ENCODE measurements at places on chromosomes 1 and 21. TPM values are rescaled to one million over a fixed set of nuclear protein-coding genes. Genes with fewer than 3 reads are reported as not detected.

- H3K4me3 ChIP-seq = no peak overlapping the region
- no peak overlapping the region for H3K27ac ChIP-seq
- H3K4me1 ChIP-seq = peaks cover 2% of the 10 kb centered on the region
- DNase-seq = peak; percentile 79
- no peaks in the 10 kb centered on the region for H3K27me3 ChIP-seq
These were observed 9.9 kb upstream of the CDCA8 start for GRCh38 chr1:37682334-37682987.

AZIN2 gene
- 0.03 TPM for polyA plus RNA-seq

SIM2 gene
- not detected for polyA plus RNA-seq

CAPN8 gene
- polyA plus RNA-seq = not detected

DNA sequence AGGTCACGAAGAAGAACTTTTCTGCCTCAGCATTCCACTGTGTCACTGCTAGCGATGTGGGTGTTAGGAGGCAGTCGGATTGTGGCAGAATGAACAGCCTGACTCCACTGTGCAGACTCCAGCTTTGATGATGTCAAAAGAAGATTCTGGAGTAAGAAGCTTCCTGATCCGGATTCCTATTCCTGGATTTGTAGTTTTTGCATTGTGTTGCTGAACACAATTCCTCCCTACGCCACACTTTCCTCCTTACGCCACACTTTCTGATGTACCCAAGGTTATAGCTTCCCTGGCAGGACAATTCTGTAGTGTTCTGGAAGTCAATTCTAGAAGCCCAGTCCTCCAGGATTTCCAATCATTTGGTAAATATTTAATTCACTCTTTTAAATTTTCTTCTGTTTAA lies 665.2 kb upstream of the ADGRL2 start:
- no peak for DNase-seq
- no peaks in the 10 kb centered on the region for H3K4me1 ChIP-seq
- H3K27me3 ChIP-seq = no peaks in the 10 kb centered on the region
- H3K27ac ChIP-seq = no peak overlapping the region
- H3K4me3 ChIP-seq = no peak overlapping the region
- no peaks in the 10 kb centered on the region for H3K36me3 ChIP-seq

GRCh38 chr1:21782349-21782867 lies 541 bp downstream of the USP48 start:
- peak overlapping the region; percentile 92 for H3K4me3 ChIP-seq
- no peaks in the 10 kb centered on the region for H3K27me3 ChIP-seq
- H3K36me3 ChIP-seq = no peaks in the 10 kb centered on the region
- peaks cover 32% of the 10 kb centered on the region for H3K4me1 ChIP-seq
- DNase-seq = peak; percentile 42

DNA sequence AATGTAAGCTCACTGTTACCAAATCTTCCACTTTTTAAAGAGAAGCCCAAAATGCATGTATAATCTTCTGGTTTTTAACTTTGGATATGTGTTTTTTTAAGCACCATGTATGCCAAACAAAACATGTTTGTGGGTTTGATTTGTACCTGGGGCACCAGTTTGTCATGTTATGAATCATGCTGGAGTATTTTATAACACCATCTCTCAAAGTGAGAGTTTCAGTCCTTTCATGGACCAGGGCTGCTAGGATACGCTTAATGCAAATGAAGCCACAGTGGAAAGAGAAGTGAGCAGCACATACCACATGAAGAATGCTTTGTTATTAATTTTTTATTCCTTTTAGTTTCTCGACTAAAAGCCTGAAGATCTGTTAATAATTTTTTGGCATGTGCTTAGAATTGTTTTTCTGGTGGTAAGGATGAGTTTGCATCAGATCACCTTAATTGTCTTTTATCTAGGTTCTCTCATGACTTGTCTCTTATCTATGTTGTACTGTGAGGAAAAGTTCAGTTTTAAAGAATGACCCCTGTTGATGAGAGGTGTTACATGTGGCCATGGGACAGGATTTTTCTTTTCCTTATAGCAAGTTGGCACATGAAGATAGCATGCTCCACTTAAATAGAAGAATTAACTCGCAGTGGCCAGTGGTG lies 2.0 kb upstream of the RABGAP1L start:
- peaks cover 20% of the 10 kb centered on the region for H3K4me1 ChIP-seq
- no peak overlapping the region for H3K4me3 ChIP-seq
- DNase-seq = no peak
- H3K27ac ChIP-seq = no peak overlapping the region

GRCh38 chr1:61125263-61125662 lies 42.9 kb downstream of the NFIA start:
- no peak overlapping the region for H3K27ac ChIP-seq
- no peak overlapping the region for H3K4me3 ChIP-seq
- H3K36me3 ChIP-seq = no peaks in the 10 kb centered on the region
- no peaks in the 10 kb centered on the region for H3K27me3 ChIP-seq
- no peak for DNase-seq

- no peaks in the 10 kb centered on the region for H3K4me1 ChIP-seq
- DNase-seq = no peak
- H3K36me3 ChIP-seq = no peaks in the 10 kb centered on the region
- H3K27me3 ChIP-seq = peaks cover 5% of the 10 kb centered on the region
These were observed 6.2 kb downstream of the MAP1LC3C start for GRCh38 chr1:241992734-241993133.

LORICRIN gene
- polyA plus RNA-seq = not detected

DNA sequence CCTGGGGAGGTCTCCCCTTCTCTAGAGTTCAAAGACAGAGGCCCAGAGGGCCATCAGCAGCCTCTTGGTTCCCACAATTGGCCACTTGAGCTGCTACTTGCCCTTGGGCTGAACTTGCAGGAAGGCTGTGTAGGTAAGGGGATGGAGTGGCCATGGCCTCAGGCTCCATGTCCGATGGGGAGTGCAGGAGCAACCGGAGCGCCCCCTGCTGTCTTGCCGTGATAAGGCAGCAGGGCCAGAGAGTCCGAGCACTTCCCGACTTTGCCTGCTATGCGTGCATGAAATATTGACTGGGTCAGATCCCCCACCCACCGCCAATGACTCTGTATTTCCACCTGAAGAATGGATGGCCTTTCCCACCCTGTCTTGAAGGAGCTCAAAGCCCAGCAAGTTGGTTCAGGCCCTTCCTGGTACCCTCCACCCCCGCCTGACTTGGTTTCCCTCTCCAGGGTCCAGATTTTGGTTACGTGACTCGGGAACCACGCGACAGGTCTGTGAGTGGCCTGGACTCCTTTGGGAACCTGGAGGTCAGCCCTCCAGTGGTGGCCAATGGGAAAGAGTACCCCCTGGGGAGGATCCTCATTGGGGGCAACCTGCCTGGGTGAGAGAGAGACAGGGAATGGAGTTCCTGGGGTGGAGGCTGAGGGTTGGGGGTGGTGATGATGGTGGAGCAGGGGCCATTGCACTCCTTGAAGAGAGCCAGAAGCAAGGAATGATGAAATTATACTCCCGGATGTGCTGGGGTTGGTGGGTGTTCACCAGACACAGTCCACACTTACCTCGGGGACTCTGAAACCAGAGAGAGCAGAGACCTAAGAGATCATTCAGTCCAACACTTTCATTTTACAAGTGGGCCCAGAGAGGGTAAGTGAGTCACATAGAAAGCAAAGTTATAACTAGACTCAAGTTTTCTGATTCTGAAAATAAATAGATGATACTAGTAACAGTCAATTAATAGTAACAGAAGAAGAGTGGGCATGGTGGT lies 25.6 kb downstream of the PADI3 start:
- no peak overlapping the region for H3K27ac ChIP-seq
- H3K36me3 ChIP-seq = no peaks in the 10 kb centered on the region
- no peaks in the 10 kb centered on the region for H3K27me3 ChIP-seq
- peak; percentile 42 for DNase-seq

NBPF26 gene
- 6.0 TPM for polyA plus RNA-seq

DNA sequence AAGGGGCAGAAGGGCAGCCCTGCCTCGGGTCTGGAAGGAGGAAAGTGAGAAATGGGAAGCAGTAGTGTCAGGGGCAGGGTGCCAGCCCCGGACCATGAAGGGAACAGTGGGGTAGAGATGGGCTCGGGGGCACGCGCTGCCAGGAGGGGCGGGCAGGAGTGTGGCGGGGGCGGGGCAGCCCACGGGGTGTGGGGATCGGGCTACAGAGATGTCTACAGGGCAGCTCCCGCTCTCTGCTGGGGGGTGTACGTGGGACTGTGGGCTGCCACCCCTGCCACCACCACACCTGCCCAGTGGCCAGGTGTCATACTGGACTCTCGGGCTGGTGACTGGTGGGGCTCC lies 7.4 kb downstream of the ARHGEF16 start:
- no peak overlapping the region for H3K27ac ChIP-seq
- no peak for DNase-seq
- H3K4me1 ChIP-seq = no peaks in the 10 kb centered on the region
- H3K4me3 ChIP-seq = no peak overlapping the region

OR2T29 gene
- not detected for polyA plus RNA-seq

SPRR3 gene
- polyA plus RNA-seq = not detected

- H3K36me3 ChIP-seq = no peaks in the 10 kb centered on the region
- H3K27me3 ChIP-seq = no peaks in the 10 kb centered on the region
- H3K27ac ChIP-seq = no peak overlapping the region
- DNase-seq = no peak
- no peak overlapping the region for H3K4me3 ChIP-seq
- H3K4me1 ChIP-seq = no peaks in the 10 kb centered on the region
These were observed 646.2 kb downstream of the KCNT2 start for GRCh38 chr1:195962051-195962450.

COPA gene
- 199 TPM for polyA plus RNA-seq

- H3K27me3 ChIP-seq = no peaks in the 10 kb centered on the region
- H3K4me3 ChIP-seq = no peak overlapping the region
These were observed 7.0 kb upstream of the ANGPTL1 start for GRCh38 chr1:178877896-178878295.

DNA sequence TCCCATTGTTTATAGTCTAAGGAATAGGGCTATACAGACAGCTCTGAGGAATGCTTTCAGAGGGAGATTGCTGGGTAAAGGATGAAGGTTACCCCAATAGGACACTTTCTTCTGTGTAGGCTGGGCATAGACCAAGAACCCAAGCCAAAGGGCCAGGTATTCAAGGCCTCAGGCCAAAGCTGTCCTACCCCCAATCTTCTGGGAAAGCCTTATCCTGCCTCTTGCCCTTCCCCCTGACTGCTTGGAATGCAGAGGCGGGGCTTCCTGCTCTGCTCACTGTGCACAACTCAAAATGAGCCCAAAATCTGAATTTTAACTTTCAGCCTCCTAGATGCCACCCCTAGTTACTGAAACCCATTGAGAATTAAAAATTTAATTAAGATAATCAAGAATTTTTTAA lies 2.2 kb downstream of the OR10Z1 start:
- no peak for DNase-seq
- H3K36me3 ChIP-seq = no peaks in the 10 kb centered on the region
- no peaks in the 10 kb centered on the region for H3K4me1 ChIP-seq

- no peak overlapping the region for H3K27ac ChIP-seq
- no peak overlapping the region for H3K4me3 ChIP-seq
- DNase-seq = no peak
These were observed 16.0 kb upstream of the SMYD2 start for GRCh38 chr1:214264976-214265375.

DNA sequence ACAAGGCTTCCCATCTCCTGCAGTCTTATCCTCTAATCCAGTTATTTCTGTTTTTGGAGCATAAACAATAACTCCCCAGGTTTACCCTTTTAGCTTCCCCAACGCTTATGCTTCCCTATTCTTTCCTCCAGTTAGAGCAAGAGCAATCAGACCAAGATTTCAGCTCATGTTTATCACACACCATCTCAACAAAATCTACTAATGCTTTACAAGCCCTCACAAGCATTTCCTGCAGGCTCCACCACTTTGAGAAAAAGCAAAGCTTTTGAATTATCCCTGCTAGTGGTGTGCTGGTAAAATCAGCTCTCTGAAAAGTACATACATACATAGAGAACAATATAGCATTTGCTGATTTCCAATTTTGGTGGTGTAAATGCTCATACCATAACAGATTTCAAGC lies 92.9 kb downstream of the EDEM3 start:
- H3K4me3 ChIP-seq = no peak overlapping the region
- no peaks in the 10 kb centered on the region for H3K27me3 ChIP-seq
- H3K36me3 ChIP-seq = no peaks in the 10 kb centered on the region

GRCh38 chr1:202639500-202639899 lies 70.8 kb downstream of the SYT2 start:
- no peak for DNase-seq
- peaks cover 98% of the 10 kb centered on the region for H3K27me3 ChIP-seq
- no peak overlapping the region for H3K27ac ChIP-seq
- no peaks in the 10 kb centered on the region for H3K4me1 ChIP-seq
- H3K36me3 ChIP-seq = no peaks in the 10 kb centered on the region

GRCh38 chr1:94329986-94330385 lies 88.2 kb upstream of the ABCD3 start:
- DNase-seq = no peak
- H3K4me1 ChIP-seq = peaks cover 5% of the 10 kb centered on the region
- no peak overlapping the region for H3K27ac ChIP-seq
- no peak overlapping the region for H3K4me3 ChIP-seq
- peaks cover 27% of the 10 kb centered on the region for H3K27me3 ChIP-seq

DNA sequence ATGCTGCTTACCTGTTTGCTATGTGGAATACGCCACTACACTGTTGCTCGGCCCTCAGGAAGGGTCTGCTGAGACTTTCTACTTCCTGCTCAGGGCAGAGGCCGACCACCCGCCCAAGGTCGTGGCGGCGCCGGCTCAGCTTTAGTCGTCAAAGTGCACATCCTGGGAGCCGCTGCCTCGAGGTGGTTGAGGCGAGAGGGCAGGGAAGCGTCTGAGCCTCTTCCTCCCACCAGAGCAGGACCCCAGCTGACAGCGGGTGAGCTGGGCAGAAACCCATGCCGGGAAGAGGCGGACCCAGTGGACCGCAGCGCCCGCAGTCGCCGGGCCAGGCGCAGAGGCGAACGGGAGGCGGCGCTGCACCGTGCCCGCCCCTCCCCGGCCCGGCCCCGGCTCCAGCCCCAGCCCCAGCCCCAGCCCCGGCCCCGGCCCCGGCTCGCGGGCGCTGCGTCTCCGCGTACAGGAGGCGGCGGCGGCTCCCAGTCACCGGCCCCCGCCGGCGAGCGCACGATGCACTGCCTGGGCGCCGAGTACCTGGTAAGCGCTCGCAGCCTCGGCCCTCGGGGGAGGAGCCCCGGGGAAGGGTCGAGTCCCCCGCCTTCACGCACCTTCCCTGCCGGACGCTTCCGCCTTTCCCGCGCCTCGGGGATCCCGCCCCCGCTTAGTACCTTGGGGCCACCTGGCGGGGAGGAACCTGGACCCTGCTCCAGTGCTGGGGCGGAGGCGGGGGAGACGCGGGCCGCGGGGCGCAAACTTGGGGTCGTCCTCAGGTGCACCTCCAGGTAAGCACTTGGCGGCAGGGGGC lies at the start of gene SLC44A3:
TSS of gene SLC44A3 (plus strand) at position 413 of the 802 bp plus-strand sequence. CDS start at position 508, 95 bp downstream.
- H3K36me3 ChIP-seq = no peaks in the 10 kb centered on the region
- no peak within 1 kb of the TSS for H3K4me3 ChIP-seq
- DNase-seq = peak; percentile 5

KRTAP8-1 gene
- not detected for polyA plus RNA-seq

DNA sequence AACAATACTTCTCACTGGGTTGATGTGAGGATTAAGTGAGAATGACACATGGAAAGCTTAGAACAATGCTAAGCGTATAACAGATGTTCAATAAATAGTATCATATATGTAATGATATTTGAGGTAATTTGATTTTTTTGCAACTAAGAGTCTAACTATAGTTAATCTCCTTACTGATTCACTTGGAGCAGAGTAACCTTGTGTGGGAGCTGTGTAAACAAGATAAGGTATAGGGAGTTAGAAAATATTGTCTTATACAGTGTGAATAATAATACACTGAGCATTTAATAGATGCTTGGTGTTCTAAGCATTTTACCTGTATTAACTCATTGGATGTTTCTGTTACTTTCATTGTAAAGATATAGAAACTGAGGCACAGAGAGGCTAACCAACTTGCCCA lies 15.9 kb downstream of the RALGPS2 start:
- H3K36me3 ChIP-seq = no peaks in the 10 kb centered on the region
- no peaks in the 10 kb centered on the region for H3K27me3 ChIP-seq
- no peak overlapping the region for H3K27ac ChIP-seq
- no peaks in the 10 kb centered on the region for H3K4me1 ChIP-seq
- H3K4me3 ChIP-seq = no peak overlapping the region

RAB7B gene
- polyA plus RNA-seq = 0.52 TPM
